Osteocyte (in vitro differentiated cells): ENCODE measurements at places on chromosomes 3 and 15. TPM values are rescaled to one million over a fixed set of nuclear protein-coding genes. Genes with fewer than 3 reads are reported as not detected.

TMEM207 gene
- total RNA-seq, result not detected in 2 replicates

CACNA2D2 gene
- 0.13 and 0.27 TPM in 2 replicates for total RNA-seq

ITGA11 gene
- total RNA-seq, result 1,149 and 1,161 TPM in 2 replicates

- H3K36me3 ChIP-seq, result no peaks in the 10 kb centered on the region
- peaks cover 16% of the 10 kb centered on the region for H3K4me1 ChIP-seq
- H3K27ac ChIP-seq, result no peak overlapping the region
- H3K27me3 ChIP-seq, result no peaks in the 10 kb centered on the region
- no peak for DNase-seq
Measured at GRCh38 chr3:79310016-79310415, 457.8 kb downstream of the ROBO1 start.

DNA sequence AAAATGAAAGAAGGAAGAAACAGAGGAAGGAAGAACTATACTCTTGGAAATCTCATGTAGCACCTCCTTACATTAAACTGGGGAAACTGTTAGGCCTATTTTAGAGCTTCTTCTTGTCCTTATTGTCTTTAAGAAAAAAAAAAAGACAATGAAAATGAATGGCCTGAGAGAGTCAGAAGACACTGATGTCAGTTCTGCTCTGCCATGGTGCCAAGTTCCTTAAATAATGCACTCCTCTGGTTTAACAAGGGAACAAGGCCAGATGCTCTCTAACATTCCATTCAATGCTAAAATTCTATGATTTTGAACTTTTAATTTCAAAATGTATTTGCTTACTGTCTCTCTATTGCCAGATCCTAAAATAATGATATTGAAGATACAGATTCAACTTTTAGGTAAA, 4.4 kb upstream of the MBNL1 start:
- no peaks in the 10 kb centered on the region for H3K36me3 ChIP-seq
- H3K27ac ChIP-seq, result no peak overlapping the region
- no peak overlapping the region for H3K4me3 ChIP-seq
- H3K4me1 ChIP-seq, result peaks cover 26% of the 10 kb centered on the region
- DNase-seq, result no peak
- H3K27me3 ChIP-seq, result no peaks in the 10 kb centered on the region

MCTP2 gene
- total RNA-seq, result 0.26 and 0.32 TPM in 2 replicates
